BJ (cell line): ENCODE measurements at places on chromosomes 16 and 17. TPM values are rescaled to one million over a fixed set of nuclear protein-coding genes. Genes with fewer than 3 reads are reported as not detected.

The KRTAP9-2 gene
- polyA plus RNA-seq: not detected in 2 replicates

The IL34 gene
- polyA plus RNA-seq: 0.45 and 0.70 TPM in 2 replicates

The LRRC37A gene
- polyA plus RNA-seq: 3.0 and 3.2 TPM in 2 replicates

The KRT24 gene
- not detected in 2 replicates for polyA plus RNA-seq

DNA sequence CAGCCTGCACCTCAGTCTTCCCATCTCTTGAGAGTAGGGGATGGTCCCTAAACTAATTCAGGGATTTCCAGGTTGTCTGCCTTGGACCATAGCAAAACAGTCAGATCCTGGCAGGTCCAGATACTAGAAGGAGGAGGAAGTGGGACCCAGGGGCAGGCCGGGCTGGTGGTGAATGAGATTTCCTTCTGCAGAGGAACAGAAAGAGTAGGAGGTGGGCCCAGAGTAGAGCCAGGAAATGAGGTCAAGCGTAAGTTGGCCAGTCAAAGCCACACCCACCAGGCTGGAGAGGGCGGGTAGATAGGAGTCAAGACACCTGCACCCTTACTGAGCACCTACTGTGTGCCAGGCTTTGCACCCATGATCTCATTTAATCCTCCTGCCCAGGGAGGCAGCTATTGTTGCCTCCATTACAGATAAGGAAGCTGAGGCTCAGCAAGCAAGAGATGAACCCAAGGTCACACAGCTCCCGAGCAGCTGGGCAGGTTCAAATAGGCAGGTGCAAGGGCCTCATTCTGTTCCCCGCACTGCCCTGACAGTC, 2.6 kb downstream of the CDH5 start:
- no peak for DNase-seq

DNA sequence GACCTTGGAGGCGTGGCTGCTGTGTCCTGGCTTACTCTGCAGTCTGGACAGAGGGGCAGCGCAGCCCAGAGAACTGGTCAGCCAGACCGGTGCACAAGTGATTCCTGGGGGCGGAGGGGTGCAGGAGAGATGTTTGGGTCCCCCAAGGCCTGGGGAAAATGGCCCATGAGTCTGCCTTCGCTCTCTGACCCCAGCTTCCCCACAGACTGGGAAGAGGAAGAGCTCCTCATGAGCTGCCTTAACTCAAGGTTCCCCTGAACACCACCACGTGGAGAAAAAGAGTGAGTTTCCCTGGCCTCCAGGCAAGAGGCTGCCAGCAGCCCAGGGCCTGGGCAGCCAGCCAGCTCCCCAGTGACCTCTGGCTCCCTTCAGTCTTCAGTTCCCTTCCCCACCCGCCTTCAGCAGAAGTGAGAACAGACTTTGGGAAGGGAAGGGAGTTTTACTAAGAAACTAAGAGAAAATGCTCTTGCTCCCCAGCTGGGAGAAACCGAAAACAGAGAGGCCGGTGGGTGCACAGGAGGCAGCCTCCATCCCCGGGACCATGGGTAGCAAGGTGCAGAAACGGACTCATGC, 2.0 kb upstream of the C17orf99 start:
- no peak for DNase-seq

DNA sequence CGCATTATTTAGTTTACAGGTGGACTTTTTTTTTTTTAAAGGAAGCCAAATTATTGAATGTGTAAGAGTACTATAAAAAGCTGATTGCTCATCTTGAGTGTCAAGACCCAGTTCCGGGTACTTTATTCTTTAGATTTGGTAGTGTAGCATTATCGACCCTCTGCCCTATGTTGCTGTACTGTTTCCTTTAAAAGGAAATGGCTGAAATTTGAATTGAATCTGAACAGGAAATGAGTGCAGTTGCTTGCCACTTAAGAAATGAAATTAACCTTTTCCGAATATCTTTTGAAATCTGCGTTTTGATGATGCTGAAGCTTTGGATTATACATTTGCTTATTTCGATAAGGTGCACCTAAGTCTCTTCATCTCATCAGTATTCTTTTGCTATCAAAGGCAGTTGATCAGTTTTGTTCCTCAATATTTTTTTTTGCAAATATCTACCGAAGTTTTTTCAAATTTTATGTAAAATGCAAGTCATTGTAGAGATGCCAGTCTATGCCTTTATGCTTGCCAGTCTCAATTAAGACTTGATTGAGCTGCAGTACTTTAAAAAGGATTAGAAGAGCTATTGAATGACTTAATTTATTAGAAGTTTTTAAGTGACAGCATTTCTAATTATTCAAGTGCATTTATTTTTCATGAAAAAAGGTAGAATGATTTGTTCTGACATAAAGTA, 1.8 kb downstream of the GGNBP2 start:
- no peak for DNase-seq

DNA sequence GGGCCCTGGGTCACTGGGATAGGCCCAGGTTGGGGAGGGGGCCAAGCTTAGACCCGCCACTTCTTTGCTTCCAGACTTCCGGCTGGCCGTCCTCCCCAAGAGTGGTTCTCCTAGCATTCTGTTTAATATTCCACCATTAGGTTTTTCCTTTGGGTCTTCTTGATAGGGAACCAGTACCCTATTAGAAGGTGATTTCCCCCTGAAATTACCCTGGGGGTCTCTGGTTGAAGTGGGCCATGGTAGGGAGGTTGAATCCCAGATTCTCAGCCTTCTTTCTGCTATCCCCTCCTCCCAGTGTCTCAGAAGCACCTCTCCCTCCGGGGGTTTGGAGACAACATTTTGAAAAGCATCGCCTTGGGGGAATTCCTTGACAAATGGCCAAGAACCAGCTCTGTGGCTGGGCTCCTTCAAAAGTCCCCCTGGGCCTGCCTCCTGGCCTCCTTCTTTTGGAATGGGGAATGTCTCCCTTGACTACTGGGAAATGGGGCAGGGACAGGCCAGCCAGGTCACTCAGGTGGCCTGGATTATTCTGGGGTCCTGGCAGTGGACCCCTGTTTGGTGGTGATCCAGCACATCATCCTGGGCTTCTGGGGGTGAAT, 5.7 kb downstream of the LASP1 start:
- DNase-seq: no peak

GRCh38 chr17:12107905-12108304, 87.2 kb downstream of the MAP2K4 start:
- no peak for DNase-seq

DNA sequence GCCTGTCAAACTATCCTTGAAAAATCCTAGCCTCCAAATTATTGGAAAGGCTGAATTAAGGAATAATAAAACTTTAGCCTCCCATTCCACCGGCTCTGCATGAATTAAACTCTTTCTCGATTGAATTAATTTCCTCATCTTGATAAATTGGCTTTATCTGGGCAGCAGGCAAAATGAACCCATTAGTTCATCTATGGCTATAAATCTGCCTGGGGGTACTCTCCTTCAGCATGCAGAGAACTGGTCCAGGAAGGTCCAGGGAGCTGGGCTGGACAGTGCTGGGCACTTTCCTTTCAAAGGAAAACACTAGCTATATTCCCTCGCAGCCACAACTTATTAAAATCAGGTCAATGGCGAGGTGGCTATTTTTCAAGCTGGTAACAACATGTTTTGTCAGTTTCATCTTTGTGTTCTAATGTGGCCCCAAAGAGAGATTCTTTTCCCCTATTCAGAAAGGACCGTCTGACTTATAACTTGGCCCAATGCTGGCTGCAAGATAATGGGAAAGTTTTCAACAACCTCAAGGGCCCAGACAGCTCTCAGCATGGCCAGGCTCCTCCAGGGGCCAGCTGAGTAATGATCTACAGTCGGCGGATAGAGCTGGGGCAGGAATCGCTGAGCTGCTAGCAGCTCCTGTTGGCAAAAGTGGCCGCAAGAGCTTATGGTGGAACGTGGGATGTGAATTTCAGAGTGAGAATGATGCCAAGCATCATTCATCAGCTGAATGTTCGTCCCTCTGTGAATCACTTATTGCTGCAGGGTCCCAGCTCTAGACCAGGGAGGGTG, 326.9 kb downstream of the SLC39A11 start:
- DNase-seq: no peak

DNA sequence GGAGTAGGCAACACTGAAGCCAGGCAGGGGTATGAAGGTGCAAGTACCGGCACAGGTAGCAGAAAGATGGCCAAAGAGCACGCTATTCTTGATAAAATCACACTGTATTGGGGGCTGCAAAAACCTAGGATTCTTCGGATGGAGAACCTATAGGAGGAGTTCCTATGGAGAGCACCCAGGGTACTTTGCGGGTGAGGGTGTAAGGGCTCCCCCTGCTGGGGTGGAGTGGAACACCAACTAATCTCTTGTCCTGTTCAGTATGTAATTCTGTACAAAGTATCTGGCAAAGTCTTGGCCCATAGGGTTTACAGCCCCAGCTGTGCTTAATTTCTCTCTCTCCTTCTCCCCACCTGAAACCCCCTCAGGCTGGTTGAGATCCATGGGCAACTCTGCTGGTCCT, 393.1 kb upstream of the ASIC2 start:
- DNase-seq: no peak

GRCh38 chr16:86384263-86384649, 126.1 kb upstream of the FOXF1 start:
- no peak for DNase-seq

GRCh38 chr17:21463779-21464407, 87.7 kb downstream of the KCNJ12 start:
- no peak for DNase-seq
